ENCODE measurements at places on chromosomes 7 and 10. TPM values are rescaled to one million over a fixed set of nuclear protein-coding genes. Genes with fewer than 3 reads are reported as not detected.

Gene PTTG1IP2
- total RNA-seq: not detected

Gene NYAP1
- total RNA-seq: 1.1 TPM

Gene VWA2
- not detected for total RNA-seq

Gene TWIST1
- total RNA-seq: 4.6 TPM

Gene LDB3
- total RNA-seq: 0.04 TPM

Gene FAM25C
- total RNA-seq: 2.0 TPM

Gene ACHE
- total RNA-seq: 2.1 TPM

Gene SPDYE9
- total RNA-seq: not detected

Gene TAS2R41
- total RNA-seq: not detected

Gene LHPP
- 11.3 TPM for total RNA-seq

Gene CYP3A7
- total RNA-seq: not detected

Gene IL2RA
- total RNA-seq: not detected

Gene LRIT1
- total RNA-seq: not detected

Gene AMZ1
- not detected for total RNA-seq

Gene LRMDA
- total RNA-seq: 4.2 TPM

Gene ELMO1
- 2.8 TPM for total RNA-seq

Gene NUDT5
- total RNA-seq: 147 TPM

Gene RBP3
- not detected for total RNA-seq

Gene TRIM50
- total RNA-seq: not detected

Gene ZNF365
- total RNA-seq: 1.2 TPM

Gene SPDYE8
- not detected for total RNA-seq

Gene NPC1L1
- 0.06 TPM for total RNA-seq

Gene TRIM74
- 0.52 TPM for total RNA-seq

Gene HOXA7
- total RNA-seq: 4.9 TPM

Gene MYL10
- total RNA-seq: not detected

Gene MRC1
- 0.02 TPM for total RNA-seq

Gene UTF1
- not detected for total RNA-seq

Gene CUBN
- 0.25 TPM for total RNA-seq
